ENCODE measurements at places on chromosomes 4 and X.
A peak's percentile ranks its signal among the peaks of the same experiment; 100 is the strongest.

GRCh38 chr4:101315786-101316185 lies 31.5 kb downstream of the PPP3CA start:
- no peak for DNase-seq

- no peak for DNase-seq
These were observed 34.4 kb downstream of the RWDD4 start for GRCh38 chr4:183624548-183624947.

- no peak for DNase-seq
These were observed 21.9 kb downstream of the STK26 start for GRCh38 chrX:132044953-132045352.

- DNase-seq = no peak
These were observed 101.0 kb upstream of the TLR2 start for GRCh38 chr4:153582954-153583702.

DNA sequence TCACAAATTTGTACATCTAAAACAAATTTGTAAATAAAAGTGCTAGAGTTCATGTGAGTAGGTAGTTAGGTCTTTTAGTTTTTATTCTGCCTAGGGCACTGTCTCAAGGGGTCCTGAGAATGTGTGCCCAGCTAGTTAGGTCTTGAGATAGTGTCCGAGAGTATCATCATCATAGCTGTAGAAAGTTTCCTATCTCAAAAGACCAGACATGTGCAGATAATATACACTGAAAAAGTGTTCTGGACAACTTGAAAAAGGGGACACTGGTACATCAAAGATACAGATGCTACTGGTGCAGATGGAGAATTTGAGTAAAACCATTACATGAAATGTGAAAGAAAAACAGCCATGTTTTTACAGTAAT lies 1.8 kb upstream of the ZCCHC4 start:
- no peak for DNase-seq

GRCh38 chr4:47427935-47428334 lies 35.6 kb downstream of the COMMD8 start:
- DNase-seq = no peak

DNA sequence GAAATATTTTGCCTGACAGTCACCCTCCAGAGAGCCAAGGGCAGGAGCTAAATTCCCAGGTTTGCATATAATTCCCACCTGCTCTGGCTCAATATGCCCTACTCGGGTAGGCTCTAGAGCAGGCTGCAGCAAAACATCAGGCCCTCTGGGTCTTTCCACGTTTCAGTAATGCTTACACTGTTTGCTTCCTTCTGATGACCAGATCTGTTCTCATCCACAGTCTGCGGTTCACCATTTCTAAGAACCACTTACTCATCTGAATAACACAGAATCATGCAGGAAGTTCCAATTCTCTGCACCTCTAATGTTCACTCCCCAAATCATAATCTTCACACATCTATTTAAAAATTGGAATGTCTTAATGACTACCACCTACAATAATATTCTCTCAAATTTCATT lies 141.4 kb downstream of the PPP3CA start:
- DNase-seq = peak; percentile 50

- DNase-seq = no peak
These were observed 47.1 kb upstream of the CLNK start for GRCh38 chr4:10731690-10732089.

DNA sequence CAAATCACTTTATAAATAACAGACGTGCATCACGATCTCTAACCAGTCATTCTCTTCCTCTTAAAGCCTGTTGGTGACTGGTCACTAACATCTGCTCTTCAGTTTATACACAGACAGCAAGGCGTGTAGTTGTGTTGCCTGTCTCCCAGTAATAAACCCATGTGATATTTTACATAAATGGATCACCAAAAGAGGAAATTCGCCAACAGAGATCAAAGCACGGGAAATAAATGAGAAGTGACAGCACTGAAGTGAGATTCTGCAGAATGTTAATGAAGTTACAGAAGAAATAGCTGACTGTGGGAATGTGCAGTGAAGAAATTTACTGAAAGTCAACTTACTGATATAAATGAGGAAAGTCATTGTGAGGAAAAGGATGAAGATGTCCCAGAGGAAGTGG lies 47.0 kb downstream of the AFF1 start:
- DNase-seq = peak; percentile 16

All from CD8-positive, alpha-beta memory T cell (primary cell).